ENCODE measurements at places on chromosomes 12 and 14. TPM values are rescaled to one million over a fixed set of nuclear protein-coding genes. Genes with fewer than 3 reads are reported as not detected.

DNA sequence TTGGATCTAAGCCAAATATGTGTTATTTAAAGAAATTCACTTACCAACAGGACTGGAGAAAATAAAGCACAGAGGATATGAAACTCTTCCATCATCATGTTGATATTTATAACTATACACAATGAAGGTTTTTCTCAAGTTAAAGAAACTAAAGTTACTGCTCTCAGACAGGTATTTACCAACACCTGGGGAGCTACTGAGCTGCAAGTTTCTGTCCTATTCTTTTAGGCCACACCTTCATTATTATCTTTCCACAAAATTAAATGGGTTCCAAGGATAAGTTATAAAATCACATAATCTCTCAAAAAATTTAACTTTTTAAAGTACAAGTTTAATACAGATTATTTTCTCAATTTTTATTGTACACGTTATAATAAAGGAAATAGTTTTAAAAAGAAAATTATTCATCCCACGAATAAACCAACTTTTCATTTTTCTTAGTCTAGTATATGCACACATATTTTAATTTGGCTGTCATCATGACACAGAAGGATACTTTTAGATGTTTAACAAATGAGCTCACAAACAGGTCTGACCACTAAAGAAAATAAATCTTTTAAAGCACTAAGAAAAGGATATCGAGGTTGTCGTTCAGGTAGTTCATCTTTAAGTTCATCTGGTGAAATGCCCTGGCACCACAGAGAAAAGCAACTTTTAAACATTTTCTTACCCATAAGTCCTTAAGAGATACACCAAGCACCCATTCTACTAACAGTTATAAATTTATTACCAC lies 7.8 kb downstream of the GMFB start:
- H3K27ac ChIP-seq: no peak overlapping the region
- no peak for DNase-seq
- no peak overlapping the region for H3K4me3 ChIP-seq
- peaks cover 29% of the 10 kb centered on the region for H3K36me3 ChIP-seq
- peaks cover 28% of the 10 kb centered on the region for H3K4me1 ChIP-seq

GRCh38 chr12:77995436-77996167 lies 164.9 kb downstream of the NAV3 start:
- H3K36me3 ChIP-seq: no peaks in the 10 kb centered on the region
- no peaks in the 10 kb centered on the region for H3K27me3 ChIP-seq
- no peaks in the 10 kb centered on the region for H3K4me1 ChIP-seq
- H3K4me3 ChIP-seq: no peak overlapping the region

DNA sequence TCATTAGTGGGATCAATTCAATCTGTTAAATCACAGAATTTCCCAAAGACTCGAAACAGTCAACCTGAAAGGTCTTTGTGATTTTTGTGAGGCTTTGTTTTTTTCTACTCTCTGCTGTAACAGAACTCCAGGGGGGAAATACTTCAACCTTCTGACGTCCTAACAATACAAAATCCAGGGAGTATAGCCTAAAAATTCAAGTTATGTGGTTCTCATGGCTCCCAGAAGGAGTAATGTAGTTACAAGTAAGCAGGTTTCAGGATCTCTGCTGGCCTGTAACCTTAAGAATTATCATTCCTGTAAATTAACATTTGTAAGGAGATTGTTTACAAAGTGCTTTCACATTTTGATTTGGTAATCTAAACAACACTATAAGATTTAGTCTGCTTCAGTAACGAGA lies 39.9 kb downstream of the VEZT start:
- no peak for DNase-seq
- no peaks in the 10 kb centered on the region for H3K4me1 ChIP-seq
- no peaks in the 10 kb centered on the region for H3K27me3 ChIP-seq
- H3K27ac ChIP-seq: no peak overlapping the region
- peaks cover 12% of the 10 kb centered on the region for H3K36me3 ChIP-seq

Gene GLI1
- not detected for polyA plus RNA-seq

Gene FAM222A
- 0.25 TPM for polyA plus RNA-seq

Gene TPH2
- polyA plus RNA-seq: not detected

Gene AQP6
- not detected for polyA plus RNA-seq

Gene GLIPR1L1
- polyA plus RNA-seq: not detected

Gene CCDC198
- polyA plus RNA-seq: not detected

Gene PARP2
- 13.1 TPM for polyA plus RNA-seq

- no peaks in the 10 kb centered on the region for H3K36me3 ChIP-seq
- no peaks in the 10 kb centered on the region for H3K27me3 ChIP-seq
- H3K4me3 ChIP-seq: no peak overlapping the region
- no peak for DNase-seq
- no peaks in the 10 kb centered on the region for H3K4me1 ChIP-seq
Observed at GRCh38 chr12:29528161-29528560, 30.7 kb upstream of the OVCH1 start.

Gene CERS5
- polyA plus RNA-seq: 45.1 TPM

Gene DPY19L2
- polyA plus RNA-seq: not detected

Gene CLBA1
- polyA plus RNA-seq: 1.3 TPM

DNA sequence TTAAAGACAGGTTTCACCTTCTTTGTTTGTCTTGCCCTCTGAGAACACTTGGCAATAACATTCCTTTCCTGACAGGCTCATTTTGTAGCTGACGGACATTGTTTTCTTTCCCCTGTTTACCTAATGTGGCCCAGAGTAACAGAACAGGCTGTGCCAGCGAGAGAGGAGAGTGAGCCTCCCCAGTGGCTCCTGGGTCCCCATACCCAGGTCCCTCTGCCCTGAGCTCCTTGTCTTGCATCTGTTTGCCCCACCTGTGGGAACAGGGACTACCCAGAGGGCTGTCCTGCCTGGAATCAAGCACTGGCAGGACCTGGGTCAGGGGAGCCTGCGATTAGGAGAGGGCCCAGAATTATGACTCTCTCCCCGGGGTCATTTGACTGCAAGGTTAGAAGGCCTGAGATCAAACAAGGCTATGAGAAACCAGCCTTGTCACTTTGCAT lies 222.9 kb downstream of the ZFP36L1 start:
- peaks cover 9% of the 10 kb centered on the region for H3K4me1 ChIP-seq
- no peak overlapping the region for H3K4me3 ChIP-seq
- H3K27ac ChIP-seq: no peak overlapping the region
- H3K27me3 ChIP-seq: no peaks in the 10 kb centered on the region

DNA sequence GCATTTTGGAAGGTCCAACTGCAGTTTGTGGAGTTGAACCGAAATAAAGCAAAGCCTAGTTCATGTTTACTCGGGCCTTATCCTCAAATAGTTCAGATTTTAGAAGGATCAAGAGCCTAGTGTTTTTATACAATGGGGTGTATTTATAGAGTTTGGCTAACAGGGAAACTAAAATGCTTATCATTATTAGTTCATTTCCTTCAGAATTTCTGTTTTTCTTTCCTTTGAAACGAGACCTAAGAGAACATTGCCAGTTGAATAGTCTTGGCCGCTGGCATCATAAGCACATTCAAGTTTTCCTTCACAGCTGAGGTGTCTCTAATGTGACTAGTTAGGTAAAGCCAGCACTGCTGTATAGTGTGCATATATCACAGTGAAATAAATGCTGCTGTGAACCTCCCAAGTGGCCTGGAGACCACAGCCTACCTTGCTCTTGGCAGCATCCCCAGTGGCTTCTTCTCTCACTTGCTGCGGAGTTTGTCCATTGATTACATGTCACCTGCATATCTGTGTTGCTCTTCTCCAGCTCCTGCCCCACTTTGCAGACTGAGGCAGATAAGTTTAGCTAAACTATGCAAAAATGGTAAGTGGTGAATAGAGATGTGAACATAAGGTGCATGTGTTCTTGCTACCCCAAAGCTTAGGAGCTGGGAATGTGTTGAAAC lies 88.8 kb downstream of the ANO6 start:
- H3K27ac ChIP-seq: no peak overlapping the region
- no peak for DNase-seq
- H3K27me3 ChIP-seq: no peaks in the 10 kb centered on the region
- H3K4me3 ChIP-seq: no peak overlapping the region
- H3K4me1 ChIP-seq: no peaks in the 10 kb centered on the region
- no peaks in the 10 kb centered on the region for H3K36me3 ChIP-seq

GRCh38 chr14:104650057-104650980 lies 39.1 kb upstream of the INF2 start:
- H3K27ac ChIP-seq: no peak overlapping the region
- H3K36me3 ChIP-seq: no peaks in the 10 kb centered on the region
- H3K4me3 ChIP-seq: no peak overlapping the region
- DNase-seq: peak; percentile 43

GRCh38 chr14:65164068-65164824 lies 61.9 kb upstream of the MAX start:
- no peak overlapping the region for H3K4me3 ChIP-seq
- no peaks in the 10 kb centered on the region for H3K4me1 ChIP-seq
- DNase-seq: no peak

Gene TAMALIN
- 1.2 TPM for polyA plus RNA-seq

Gene TRPV4
- polyA plus RNA-seq: not detected

GRCh38 chr14:75430526-75430925 lies 2.7 kb downstream of the JDP2 start:
- no peak overlapping the region for H3K27ac ChIP-seq
- no peaks in the 10 kb centered on the region for H3K27me3 ChIP-seq
- no peak for DNase-seq
- peaks cover 10% of the 10 kb centered on the region for H3K4me1 ChIP-seq
- H3K36me3 ChIP-seq: no peaks in the 10 kb centered on the region

DNA sequence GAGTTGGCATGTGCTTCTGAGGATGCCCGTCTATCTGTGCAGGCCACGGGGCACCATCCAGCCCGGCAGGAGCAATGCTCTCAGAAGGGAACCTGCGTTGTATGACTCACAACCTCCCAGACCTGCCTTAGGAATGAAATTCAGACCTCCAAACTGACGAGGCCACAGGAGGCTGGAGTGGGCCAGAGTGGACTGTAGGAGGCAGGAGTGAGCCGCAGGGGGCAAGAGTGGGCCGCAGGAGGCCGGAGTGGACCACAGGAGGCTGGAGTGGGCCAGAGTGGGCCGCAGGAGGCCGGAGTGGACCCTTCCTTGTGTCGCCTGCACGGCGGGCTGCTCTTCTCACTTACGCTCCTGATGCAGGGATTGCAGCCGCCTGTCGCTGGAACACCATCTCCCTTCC lies 11.1 kb upstream of the FBRSL1 start:
- no peak overlapping the region for H3K4me3 ChIP-seq
- peaks cover 21% of the 10 kb centered on the region for H3K4me1 ChIP-seq
- no peak overlapping the region for H3K27ac ChIP-seq
- H3K27me3 ChIP-seq: no peaks in the 10 kb centered on the region
- H3K36me3 ChIP-seq: no peaks in the 10 kb centered on the region

DNA sequence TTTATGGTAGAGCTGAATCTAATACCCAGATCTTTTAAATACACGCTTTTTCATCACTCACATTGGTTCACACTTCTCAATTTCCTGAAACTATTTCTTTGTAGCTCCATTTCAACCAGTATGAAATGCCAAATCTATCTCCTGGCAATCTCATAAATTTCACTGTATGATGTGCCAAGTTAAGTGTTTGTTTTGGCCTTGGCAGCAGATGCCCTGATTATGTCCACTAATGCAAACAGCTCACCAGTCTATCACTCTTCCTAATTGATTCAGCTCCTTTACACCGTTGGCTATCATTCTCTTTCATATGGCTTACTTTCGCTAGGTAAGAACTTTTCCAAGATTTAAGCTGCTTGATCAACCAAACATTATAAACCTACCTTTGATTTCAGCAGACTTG lies 58.6 kb downstream of the ZFC3H1 start:
- H3K27me3 ChIP-seq: no peaks in the 10 kb centered on the region
- H3K27ac ChIP-seq: no peak overlapping the region
- H3K36me3 ChIP-seq: peaks cover 4% of the 10 kb centered on the region
- DNase-seq: no peak

GRCh38 chr12:110776410-110776809 lies 33.7 kb upstream of the PPP1CC start:
- H3K27me3 ChIP-seq: no peaks in the 10 kb centered on the region
- no peak overlapping the region for H3K4me3 ChIP-seq
- DNase-seq: no peak
- peaks cover 63% of the 10 kb centered on the region for H3K4me1 ChIP-seq

Gene ACSM4
- not detected for polyA plus RNA-seq

- no peak overlapping the region for H3K27ac ChIP-seq
- no peaks in the 10 kb centered on the region for H3K27me3 ChIP-seq
- H3K4me3 ChIP-seq: no peak overlapping the region
Observed at GRCh38 chr12:111337371-111337770, 31.5 kb downstream of the PHETA1 start.

Gene KRT71
- polyA plus RNA-seq: not detected

DNA sequence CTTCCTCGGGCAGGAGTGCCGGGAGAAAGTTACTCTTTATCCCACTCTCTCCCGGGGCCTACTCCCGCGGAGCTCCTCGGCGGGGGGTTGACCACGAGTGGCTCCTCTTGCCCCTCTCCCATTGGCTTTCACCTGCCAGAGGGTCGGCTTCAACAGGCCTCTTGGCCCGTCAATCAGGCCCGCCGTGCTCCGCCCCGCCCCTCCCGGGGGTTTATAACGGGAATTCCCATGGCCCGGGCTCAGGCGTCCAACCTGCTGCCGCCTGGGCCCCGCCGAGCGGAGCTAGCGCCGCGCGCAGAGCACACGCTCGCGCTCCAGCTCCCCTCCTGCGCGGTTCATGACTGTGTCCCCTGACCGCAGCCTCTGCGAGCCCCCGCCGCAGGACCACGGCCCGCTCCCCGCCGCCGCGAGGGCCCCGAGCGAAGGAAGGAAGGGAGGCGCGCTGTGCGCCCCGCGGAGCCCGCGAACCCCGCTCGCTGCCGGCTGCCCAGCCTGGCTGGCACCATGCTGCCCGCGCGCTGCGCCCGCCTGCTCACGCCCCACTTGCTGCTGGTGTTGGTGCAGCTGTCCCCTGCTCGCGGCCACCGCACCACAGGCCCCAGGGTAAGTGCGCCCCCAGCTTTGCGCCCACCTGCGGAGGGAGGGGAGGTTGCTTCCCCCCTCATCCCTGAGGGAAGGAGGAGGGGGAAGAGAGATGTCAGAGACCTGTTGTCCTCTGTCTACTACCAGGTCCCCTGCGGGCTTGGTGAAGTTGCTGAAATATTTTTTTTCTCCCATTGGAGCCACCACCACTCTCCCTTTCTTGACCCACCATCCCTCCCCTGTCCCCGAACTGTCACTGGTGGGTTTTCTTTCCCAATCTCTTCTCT lies at the start of gene SMOC1:
TSS of gene SMOC1 (plus strand) at position 242 of the 869 bp plus-strand sequence. CDS start at position 505, 263 bp downstream.
- H3K4me1 ChIP-seq: no peaks in the 10 kb centered on the region
- DNase-seq: no peak
- H3K36me3 ChIP-seq: no peaks in the 10 kb centered on the region
- H3K27ac ChIP-seq: no peak within 1 kb of the TSS
- H3K27me3 ChIP-seq: peaks cover 5% of the 10 kb centered on the region

GRCh38 chr12:49489720-49490119 lies 49.1 kb upstream of the KCNH3 start:
- no peaks in the 10 kb centered on the region for H3K4me1 ChIP-seq
- no peaks in the 10 kb centered on the region for H3K36me3 ChIP-seq
- H3K4me3 ChIP-seq: no peak overlapping the region

- no peak overlapping the region for H3K27ac ChIP-seq
- no peak for DNase-seq
- H3K4me1 ChIP-seq: no peaks in the 10 kb centered on the region
- no peak overlapping the region for H3K4me3 ChIP-seq
- no peaks in the 10 kb centered on the region for H3K27me3 ChIP-seq
Observed at GRCh38 chr14:63962906-63963305, 110.1 kb downstream of the SYNE2 start.

- H3K27me3 ChIP-seq: no peaks in the 10 kb centered on the region
- DNase-seq: no peak
- H3K4me1 ChIP-seq: no peaks in the 10 kb centered on the region
- H3K4me3 ChIP-seq: no peak overlapping the region
- H3K27ac ChIP-seq: no peak overlapping the region
Observed at GRCh38 chr12:93990832-93991803, 157.3 kb upstream of the PLXNC1 start.

Gene SYCP3
- not detected for polyA plus RNA-seq

Measured in CD4-positive, alpha-beta memory T cell (primary cell).